ENCODE measurements at places on chromosomes 4 and X.

DNA sequence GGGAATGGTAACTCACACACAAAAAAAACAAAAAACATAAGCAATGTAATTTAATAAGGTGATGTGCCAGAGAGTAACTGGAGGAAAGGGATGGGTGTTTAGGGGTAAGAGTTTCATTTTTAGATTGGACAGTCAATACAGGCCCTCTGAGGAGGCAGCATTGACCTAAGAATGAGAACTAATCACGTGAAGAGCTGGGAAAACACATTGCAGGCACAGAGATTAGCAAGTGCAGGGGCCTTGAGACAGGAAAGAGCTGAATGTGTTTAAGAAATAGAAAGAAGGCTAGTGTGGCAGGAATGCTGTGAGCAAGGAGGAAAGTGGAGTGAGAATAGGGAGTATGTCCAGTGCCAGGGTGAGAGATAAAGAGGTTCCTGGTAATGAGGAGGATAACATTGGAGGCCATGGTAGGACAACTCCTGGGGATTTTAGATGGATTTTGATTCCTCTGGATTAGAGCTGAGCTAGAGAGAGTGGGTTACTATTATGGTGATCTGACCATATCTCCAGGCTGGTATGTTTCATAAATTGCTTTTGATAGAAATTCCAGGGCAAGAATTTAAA, 17.6 kb downstream of the PDLIM5 start:
- no peak for DNase-seq

GRCh38 chrX:39946822-39947221, 150.9 kb downstream of the BCOR start:
- DNase-seq, result no peak

DNA sequence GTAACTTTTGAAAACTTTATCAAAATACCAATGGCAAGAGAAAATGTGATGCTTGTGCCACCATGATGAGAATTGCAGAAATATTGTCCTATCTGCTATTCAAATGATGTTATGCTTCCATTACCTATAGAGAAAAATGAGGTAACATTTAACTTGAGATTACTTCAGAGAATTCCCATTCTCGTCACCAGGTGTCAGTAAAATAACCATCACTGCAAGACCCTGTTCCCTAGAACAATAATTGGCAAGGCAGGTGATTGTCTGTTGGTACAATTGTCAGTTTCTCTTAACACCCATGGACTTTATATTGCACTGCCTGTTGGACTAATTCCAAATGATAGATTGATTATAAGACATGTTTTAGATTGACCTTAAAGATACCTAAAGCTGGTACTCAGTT, 179.9 kb downstream of the GABRG1 start:
- DNase-seq, result no peak

DNA sequence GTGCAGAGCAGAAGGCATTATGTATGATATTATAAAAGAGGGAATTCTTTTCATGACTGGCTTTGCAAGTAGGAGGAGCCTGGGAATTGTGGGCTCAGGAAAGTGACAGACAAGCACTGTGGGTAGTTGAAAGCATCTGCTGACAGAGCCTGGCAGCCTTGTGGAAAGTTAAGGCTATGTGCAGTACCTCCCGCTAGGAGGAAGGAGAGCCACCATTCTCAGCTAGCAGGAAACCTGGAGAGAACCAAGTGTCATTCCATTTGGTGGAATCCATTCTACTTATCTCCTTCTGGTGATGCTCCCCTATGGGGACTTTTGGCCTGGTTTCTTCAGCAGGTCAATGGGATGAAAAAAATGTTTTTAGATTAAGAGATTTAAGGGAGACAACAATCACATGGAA, 81.8 kb downstream of the ASB9 start:
- DNase-seq, result no peak

- DNase-seq, result no peak
These were observed 63.0 kb downstream of the PRSS12 start for GRCh38 chr4:118289794-118290193.

DNA sequence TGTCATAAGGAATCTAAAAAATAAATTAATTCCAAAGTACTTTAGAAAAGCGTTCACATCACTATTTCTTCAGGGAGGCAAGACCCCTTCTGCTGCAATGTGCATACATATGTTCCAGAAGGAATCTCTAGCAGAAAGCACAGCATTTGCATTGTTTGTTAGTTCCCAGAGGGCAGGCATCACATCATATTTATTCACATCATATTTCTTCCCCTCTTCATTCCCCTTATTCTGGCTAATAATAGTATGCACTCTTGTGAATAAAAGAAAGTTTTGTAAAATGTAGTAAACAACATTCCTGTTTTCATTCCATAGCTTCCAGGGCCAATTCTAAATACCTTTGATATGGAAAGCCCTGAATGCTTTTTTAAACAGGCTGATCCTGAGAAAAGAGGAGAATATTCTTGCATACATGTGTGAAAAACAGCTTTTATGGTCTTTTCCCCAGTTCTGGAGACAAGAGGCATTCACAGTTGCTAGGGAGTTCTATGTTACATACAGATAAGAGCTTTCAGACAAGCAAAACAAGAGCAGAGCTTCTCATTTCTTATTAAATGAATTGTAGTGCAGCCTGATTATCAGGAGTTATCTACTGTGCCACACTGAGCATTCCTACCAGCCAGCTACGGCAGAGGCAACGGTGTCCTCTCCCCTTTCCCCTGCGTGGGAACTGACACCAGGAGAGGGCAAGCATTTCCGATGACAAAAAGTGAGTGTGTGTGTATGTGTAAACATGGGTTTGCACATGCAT, 15.2 kb downstream of the GATB start:
- DNase-seq, result no peak

- DNase-seq, result no peak
These were observed 18.2 kb upstream of the DDIT4L start for GRCh38 chr4:100208459-100208858.

- no peak for DNase-seq
These were observed 342.3 kb upstream of the GRID2 start for GRCh38 chr4:91961504-91961903.

DNA sequence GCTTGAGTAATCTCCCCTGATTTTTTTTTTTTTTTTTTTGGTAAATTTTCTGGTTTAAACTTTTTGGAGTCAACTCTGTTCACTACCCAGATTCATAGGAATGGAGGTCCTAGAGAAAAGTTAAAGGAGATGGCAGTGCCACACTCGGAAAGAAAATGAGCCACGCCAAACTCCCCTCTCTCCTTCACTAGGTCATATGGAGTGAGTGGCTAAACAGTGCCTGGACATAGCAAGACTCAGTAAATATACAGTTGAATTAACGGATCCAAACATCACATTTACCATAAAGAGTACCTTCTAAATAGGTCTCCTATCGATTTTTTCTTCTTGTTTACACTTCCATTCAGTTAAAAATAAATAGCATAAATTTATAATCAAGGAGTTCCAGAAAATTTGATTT, 13.6 kb upstream of the AMTN start:
- DNase-seq, result no peak

DNA sequence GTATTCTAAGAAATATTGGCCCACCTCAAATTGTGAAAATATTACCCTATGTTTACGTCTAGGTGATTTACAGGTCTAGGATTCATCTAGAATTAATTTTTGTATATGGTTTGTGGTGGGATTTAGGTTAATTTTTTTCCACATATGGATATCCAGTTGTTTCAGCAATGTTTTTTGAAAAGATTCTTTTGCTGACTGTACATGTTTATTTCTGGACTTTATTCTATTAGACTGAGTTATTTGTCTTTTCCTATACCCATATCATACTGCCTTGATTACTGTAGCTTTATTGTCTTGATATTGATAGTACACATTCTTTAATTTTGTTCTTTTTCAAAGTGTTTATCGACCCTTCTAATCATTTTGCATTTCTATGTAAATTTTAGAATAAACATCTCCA, 83.5 kb downstream of the PRKG2 start:
- DNase-seq, result no peak

Measured in anterior cingulate cortex (tissue), 58 donors.